ENCODE measurements at places on chromosomes 2 and 18. TPM values are rescaled to one million over a fixed set of nuclear protein-coding genes. Genes with fewer than 3 reads are reported as not detected.

Gene CERKL
- not detected for total RNA-seq

Gene HOXD9
- total RNA-seq: 3.8 TPM

Gene C1QL2
- total RNA-seq: not detected

Gene EMX1
- total RNA-seq: not detected

Gene RAPGEF4
- 26.2 TPM for total RNA-seq

Gene POU3F3
- 0.18 TPM for total RNA-seq

Gene SH3RF3
- total RNA-seq: 5.1 TPM

Gene CFAP65
- 2.6 TPM for total RNA-seq

Gene NAT8
- not detected for total RNA-seq

Gene RBBP8
- total RNA-seq: 43.5 TPM

Gene OTOF
- not detected for total RNA-seq

Gene PLEK
- total RNA-seq: 1.8 TPM

Gene IL1RN
- not detected for total RNA-seq

Gene ACSL3
- total RNA-seq: 63.2 TPM

Gene DYSF
- 20.7 TPM for total RNA-seq

Gene RTKN
- total RNA-seq: 9.8 TPM

Gene FAM228A
- 3.1 TPM for total RNA-seq

Gene KIF1A
- not detected for total RNA-seq

Gene KCNS3
- 12.6 TPM for total RNA-seq

Gene DSEL
- total RNA-seq: 55.2 TPM

Gene TSPYL6
- not detected for total RNA-seq

Gene GLB1L
- total RNA-seq: 9.8 TPM

Gene LOXHD1
- 0.62 TPM for total RNA-seq

Gene CYP27A1
- total RNA-seq: 15.7 TPM

Gene GATA6
- 50.5 TPM for total RNA-seq

Gene MC2R
- total RNA-seq: not detected

Gene CRIM1
- 51.2 TPM for total RNA-seq

Gene ERMN
- total RNA-seq: 0.12 TPM
